ENCODE measurements at places on chromosomes 11 and 22.

DNA sequence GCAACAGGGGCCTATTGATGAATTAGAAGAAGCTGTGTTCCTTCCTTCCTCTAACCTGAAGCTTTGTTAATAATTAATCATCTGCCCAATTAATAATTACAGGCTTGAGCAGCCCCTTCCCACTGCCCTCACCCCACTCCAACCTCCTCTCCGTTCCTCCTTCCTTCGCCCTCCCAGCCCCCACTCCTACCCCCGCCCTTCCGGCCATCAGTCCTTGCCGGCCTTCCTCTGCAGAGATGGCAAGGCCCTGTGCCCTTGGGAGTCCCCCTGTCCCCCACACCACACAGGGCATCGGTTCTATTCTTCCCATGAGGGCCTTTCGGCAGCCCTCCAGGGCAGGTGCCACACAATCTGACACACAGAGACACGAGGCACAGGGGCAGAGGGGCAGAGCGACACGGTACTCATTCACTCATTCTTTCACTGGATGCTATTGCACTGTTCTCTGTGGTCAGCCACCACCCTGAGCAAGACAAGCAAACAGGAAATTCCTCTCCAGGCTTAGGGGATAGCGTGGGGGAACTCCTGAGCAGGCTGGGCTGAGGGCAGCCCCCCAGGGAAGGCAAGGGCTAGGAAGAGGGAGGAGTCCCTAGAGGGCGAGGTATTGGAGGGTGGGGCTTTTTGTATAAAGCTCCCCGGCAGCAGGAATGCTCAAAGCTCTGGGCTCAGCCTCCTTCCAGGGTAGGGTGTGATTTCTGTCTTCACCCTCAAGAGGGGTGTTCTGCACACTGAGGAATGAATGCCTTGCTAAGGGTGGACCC is 14.7 kb downstream of the MGAT3 start:
- DNase-seq = no peak

- DNase-seq = no peak
These were observed at the start of gene PLAAT4 for GRCh38 chr11:63536669-63537292. PLAAT4 (plus strand) TSS chr11:63536808; CDS start chr11:63536869, 61 bp downstream.

DNA sequence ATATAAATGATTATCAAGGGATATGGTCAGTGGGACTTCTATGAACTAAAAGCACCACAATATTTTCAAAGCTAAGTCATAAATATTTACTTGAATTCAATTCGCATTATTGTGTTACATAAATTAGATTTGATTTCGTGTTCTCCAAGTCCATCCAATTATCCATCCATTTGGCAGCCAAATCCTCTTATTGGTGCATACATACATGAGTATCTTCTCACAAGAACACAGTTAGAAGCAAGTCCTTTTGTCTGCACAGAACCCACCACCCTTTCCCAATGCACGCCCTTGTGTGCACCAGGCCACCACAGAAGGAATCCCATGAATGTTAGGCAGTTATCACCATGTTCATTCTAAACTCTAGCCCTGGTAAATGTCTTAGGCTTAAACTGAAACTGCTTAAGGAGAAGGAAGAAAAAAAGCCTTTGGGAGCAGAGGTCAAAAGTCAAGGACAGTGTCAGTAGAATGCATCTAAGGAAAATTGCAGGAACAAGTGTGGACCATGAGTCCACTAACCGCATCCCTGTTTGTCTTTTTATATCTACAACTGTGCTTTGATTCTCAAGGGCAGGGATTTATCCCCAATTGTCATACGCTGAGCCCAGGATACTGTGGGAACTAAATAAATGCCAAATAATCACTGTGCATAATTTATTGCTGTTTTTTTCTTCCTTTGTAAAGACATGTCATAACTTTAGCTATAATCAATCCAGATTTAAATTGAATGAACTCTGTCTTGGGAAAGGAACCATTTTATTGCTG is 108.2 kb upstream of the DDI1 start:
- no peak for DNase-seq

DNA sequence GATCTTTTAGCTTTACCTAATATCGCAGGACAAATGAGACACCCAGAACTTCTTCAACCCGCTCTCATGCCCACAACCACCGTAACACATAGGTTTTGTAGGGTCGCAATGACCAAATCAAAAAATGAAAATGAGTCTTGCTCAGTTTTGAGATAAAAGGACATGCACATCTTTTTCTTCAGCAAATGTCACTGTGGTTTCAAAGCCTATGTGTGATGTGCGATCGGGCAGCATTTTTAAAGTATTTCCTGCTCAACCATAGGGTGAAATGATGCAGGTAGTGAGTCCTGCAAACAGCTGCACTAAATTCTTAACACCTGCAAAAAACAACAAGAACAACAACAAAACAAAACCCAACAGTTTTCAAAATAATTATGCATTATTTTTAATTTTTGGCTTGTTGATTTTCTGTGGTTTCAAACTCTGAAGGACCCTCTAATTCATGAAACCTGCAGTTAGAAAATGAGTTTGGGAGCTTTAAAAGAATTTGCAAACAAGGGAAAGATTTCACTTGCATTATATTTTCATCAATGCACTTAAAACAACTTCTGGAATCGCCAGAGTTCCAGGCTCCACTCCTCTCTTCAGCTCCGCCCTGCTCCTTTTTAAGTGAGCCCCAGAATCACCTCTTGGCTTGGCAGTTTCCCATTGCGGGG is 79.4 kb downstream of the PRR5L start:
- DNase-seq = no peak

GRCh38 chr22:27489178-27489675 is 312.3 kb downstream of the MN1 start:
- no peak for DNase-seq

- DNase-seq = no peak
These were observed 96.4 kb upstream of the SESN3 start for GRCh38 chr11:95327273-95327948.

DNA sequence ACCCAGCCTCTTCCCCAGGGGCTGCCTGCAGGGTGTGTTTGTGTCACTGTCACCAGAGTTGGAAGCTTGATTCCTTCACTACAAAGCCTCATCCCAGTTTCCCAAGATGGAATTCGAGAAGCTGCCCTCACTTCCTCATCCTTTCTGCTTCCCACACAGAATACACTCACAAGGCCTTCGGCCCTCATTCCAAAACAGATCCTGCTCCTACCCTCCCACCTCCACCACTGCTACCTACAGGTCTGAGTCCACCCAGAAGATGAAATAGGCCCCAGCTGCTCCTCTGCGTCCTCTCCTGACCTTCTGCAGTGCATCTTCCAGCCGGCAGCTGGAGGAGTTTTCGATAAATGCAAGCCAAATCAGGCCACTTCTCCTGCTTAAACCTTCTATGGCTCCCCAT is 6.8 kb upstream of the WNT7B start:
- DNase-seq = no peak

Data from cortex of kidney (tissue), 1 donor.